ENCODE measurements at places on chromosomes 5 and 9.

DNA sequence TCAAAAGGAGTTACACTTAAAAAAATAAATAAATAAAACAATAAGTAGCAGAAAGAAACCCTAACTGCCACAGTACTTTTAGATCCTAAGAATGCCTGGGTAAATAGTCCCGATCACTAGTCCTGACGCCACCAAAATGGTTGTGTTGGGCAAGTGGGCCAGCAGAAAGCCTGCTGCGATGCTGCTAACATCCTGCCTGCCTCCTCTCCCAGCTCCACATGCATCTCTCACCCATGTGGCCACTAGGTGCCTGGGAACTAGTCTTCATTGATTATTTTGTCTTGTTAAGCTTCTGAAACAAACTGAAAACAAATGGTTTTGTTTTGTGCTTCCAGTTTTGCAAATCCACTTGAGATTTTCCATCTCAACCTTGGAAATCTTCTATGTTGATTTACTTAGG lies 54.4 kb upstream of the TRAF1 start:
- DNase-seq = no peak

DNA sequence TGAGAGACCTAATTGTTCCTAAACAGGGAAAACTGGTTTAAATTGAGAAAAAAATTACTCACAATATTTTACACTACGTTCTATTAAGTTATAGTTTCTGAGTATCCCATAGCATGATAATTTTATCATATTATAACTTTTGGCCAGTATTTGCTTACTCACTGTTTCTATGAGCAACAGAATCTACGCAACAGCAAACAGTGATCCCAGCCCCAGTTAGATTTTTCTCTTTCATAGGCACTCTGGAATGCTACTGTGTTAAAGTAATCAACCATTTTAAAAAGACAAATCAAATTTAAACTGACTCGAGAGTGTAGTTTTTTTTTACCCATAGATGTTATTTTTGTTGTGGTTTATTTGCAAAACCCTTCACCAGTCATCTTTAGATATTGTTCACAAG lies 107.2 kb downstream of the XRCC4 start:
- DNase-seq = no peak

- no peak for DNase-seq
These were observed 329.2 kb downstream of the ZNF608 start for GRCh38 chr5:124417196-124417595.

DNA sequence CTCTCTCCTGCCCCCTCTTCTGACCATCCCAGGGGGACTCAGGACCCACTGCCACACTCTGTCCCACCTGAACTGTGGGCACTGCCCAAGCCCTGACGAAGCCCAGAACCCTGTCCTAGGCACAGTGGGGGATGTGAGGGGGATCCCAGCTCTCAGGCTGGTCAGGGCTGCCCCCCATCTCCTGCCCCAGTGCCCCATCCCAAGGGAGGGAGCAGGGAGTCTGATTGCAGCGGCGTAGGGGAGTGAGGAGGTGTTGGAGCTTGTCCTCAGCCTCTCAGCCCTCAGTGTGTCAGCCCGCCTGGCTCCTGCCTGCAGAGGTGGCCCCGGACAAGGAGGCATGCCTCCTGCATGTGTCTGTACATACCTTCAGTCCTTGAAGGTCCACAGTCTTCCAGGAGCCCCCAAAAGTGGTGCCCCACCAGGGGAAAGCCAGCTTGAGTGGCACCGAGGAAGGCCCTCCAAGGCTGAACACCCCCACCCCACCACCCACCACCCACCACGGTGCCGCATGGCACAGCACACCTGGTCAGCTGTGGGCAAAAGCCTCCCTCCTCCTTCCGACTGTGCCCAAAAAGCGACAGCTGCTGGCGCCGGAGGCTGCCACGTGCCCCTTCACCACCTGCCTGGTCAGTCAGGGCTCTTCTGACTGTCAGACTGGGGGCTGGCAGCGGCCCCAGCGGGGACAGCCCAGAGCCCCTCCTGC lies 930 bp downstream of the SARDH start:
- DNase-seq = no peak

DNA sequence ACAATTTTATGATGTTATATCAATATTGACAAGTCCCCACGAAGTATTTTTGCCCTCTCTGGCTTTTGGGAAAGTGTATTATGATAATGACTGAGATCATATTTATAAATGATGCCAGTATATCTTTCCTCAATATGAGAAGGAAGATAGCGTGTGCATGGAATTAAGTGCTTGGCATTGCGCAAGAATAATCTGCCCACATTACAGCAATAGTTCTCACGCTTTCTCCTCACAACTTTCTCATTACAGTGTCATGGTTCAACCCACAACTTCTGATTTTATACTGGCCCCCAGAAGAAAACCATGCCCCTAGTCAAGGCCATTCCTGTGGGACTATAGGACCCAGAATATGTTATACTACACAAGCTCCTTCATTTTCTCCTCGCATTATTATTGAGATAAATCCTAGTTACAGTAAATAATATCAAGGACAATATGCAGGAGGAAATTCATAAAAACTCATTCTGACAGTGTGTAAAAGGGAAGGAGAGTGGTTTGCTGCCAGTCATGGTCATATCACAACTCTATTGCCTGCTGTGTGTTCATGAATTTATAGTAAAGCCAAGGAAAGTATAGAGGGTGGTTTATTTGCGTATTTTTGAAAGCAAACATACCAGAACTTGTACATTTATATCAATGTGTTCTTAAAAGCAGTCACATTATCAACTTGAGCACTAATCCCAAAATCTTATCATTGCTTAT lies 114.1 kb downstream of the PIK3R1 start:
- no peak for DNase-seq

- DNase-seq = no peak
These were observed 3.9 kb downstream of the S1PR3 start for GRCh38 chr9:88995200-88995577.

DNA sequence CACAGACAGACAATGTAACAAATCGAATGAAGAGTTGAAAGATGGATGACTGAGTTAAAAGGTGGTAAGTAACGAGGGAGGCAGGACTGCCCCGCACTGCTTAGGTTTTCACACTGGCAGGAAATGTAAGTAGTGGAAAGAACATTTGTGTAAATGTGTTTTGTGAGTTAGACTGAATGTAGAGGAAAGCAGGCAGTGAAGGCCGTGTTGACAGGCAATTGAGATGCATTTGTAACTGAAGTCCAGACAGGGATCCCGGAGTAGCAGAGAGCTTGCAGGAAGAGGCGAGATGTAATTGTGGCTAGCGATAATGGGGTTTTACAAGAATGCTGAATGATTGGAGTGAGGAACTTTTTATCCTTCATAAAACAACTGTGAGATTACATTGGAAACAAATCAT lies 20.0 kb upstream of the SH3PXD2B start:
- no peak for DNase-seq

DNA sequence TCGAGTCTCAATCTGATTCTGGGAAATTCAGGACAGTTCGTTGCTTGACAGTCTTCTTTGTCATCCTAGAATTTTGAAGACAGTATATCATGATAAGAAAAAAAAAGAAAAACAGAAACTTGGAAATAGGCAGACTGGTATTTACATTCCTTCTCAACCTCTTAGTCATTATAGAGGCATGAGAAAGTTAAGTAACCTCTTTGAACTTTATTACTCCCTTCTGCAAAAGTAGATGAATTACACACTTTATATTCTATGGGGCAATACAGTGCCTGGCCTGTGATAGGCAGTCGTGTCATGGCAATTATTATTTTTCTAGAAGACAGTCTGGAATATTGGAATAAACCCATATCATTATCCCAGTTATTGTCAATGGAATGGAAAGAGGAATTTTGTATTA lies 828.9 kb downstream of the TLR4 start:
- no peak for DNase-seq

DNA sequence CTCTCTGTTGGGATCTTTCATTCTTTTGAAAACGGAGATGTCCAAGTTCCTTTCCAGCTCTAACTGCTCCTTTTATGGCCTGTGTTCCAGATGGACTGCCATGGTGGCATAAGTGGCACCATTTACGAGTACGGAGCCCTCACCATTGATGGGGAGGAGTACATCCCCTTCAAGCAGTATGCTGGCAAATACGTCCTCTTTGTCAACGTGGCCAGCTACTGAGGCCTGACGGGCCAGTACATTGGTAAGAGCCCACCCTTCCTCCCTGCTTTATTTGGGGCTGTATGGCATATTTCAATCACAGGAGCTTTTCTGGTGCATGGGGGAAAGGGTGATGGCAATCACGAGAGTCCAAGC lies 4.8 kb downstream of the GPX3 start:
- DNase-seq = no peak

- no peak for DNase-seq
These were observed 235.1 kb downstream of the SPOCK1 start for GRCh38 chr5:137264041-137264440.

DNA sequence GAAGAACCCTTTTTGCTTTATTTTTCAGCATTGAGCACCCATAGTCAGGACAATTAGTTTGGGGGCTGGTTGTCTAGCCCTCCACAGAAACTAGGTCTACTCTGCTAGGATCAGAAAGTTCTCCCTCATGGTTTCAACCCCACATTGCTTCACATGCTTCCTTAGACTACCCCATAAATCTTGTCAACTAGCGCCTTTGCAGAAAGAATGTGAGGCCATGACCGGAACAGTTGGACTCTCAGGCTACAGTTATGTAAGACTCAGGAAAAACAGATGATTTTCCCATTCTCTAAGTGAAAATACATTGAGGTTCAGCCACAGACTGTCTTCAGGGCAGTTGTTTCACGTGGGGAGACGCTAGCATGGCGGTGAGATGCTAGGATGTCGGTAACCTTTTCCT lies 255.6 kb downstream of the NR3C1 start:
- no peak for DNase-seq

DNA sequence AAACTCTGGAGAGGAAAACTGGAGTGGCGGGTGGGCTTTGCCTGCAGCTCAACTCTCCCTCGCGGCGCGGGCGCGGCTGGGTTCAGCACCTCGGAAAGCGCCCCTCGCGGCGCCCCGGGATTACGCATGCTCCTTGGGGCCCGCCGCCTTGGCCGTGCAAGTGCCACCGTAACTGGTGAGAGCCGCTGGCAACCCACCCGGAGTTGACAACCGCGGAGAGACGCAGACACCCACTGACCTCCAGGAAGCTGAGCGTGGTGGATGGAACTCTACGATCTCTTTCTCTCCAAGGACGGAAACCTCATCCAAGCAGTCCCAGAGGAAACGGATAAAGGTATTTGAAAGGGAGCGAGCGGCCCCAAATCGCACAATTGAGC lies 194 bp upstream of the RXFP3 start:
- no peak for DNase-seq

All from stimulated activated CD8-positive, alpha-beta memory T cell treated with anti-CD3 and anti-CD28 coated beads, Interleukin-7, amount 100 ng/mL, for 1 hour (primary cell).